HCT116 (cell line): ENCODE measurements at places on chromosomes 2 and 18. TPM values are rescaled to one million over a fixed set of nuclear protein-coding genes. Genes with fewer than 3 reads are reported as not detected.

- no peak for DNase-seq
Measured at GRCh38 chr2:216214768-216215167, 105.6 kb downstream of the XRCC5 start.

- no peak for DNase-seq
Measured at GRCh38 chr2:197207598-197207997, 103.0 kb downstream of the ANKRD44 start.

- no peak for DNase-seq
Measured at GRCh38 chr2:207182911-207183310, 17.2 kb upstream of the KLF7 start.

- DNase-seq: no peak
Measured at GRCh38 chr2:190119923-190120590, 57.5 kb upstream of the MSTN start.

PROM2 gene
- total RNA-seq: 11.9 TPM

- DNase-seq: no peak
Measured at GRCh38 chr18:49031511-49032188, 80.9 kb upstream of the SMAD7 start.

GRCh38 chr2:227204452-227204851 lies 40.0 kb downstream of the COL4A3 start:
- no peak for DNase-seq

- no peak for DNase-seq
Measured at GRCh38 chr2:85438201-85439024, 19.9 kb downstream of the SH2D6 start.

DNA sequence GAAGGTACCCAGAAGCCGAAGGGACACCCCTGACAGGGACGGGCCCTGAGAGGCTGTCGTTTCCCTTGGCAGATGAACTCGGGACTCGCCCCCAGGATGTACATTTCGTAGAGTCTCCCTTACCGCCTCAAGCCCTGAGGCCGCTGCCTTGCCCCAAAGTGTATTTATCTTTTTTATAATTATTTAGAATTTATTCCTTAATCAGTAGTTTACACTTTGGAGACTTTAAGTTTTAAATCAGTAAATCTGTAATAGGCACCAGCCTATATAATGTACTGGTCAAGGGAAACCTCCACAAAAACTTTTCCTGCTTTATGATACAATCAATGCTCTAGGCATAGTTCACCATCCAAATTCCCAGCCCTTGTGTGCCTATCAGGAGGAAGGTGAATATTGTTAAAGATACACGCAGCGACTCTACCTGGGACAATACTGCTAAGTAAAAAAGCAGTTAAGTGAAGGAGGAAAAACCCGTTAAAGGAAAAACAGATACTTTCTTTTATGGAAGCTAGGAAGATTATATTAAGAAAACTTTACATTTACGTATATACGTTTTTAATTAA lies 848 bp downstream of the VRK2 start:
- no peak for DNase-seq

DNA sequence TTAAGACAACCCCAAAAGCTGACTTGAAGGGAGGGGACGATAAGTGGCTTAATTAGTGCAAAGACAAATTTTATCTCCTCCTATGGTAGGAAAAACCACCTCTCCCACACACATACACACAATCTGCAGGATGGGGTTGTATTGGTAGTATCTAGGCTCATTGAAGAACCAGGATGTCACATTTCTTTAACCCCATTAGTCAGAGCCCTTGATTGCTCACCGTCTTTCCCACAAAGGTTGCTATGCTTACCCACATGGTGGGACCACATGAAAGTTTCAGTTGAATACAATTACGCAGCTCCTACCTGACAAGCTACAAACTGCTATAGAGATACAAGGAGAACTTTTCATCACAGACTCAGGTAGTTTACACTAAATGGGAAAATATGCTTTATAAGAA lies 765.0 kb upstream of the CELF4 start:
- DNase-seq: no peak

DNA sequence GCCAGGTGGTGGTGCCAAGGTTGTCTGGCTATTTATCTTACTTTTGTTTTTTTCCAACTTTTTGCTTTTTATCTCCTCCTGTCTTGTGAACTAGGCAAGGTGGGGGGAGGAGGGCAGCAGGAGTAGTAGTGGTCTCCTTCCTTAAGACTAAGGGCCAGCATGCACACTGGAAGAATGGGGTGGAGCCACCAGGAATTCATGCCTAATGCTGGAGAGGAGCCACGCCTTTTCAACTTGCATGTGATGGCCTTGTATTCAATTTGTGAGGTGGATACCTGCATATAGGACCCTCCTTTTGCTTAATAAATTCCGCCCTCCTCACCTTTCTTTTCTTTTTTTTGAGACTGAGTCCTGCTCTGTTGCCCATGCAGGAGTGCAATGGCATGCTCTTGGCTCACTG lies 37.6 kb upstream of the CLASP1 start:
- no peak for DNase-seq

DYNAP gene
- not detected for total RNA-seq

FRZB gene
- total RNA-seq: 0.49 TPM

UGT1A7 gene
- not detected for total RNA-seq

- no peak for DNase-seq
Measured at GRCh38 chr2:20113986-20114938, 62.8 kb upstream of the LAPTM4A start.

GRCh38 chr18:42052122-42052708 lies 97.2 kb downstream of the PIK3C3 start:
- no peak for DNase-seq
